ENCODE measurements at places on chromosomes 6 and 20. TPM values are rescaled to one million over a fixed set of nuclear protein-coding genes. Genes with fewer than 3 reads are reported as not detected.

ATP6V1G2 gene
- 0.98 TPM for total RNA-seq

MRPL2 gene
- total RNA-seq = 65.6 TPM

PRELID3B gene
- total RNA-seq = 131 TPM

BACH2 gene
- 1.6 TPM for total RNA-seq

FOXA2 gene
- total RNA-seq = 28.0 TPM

All from Panc1 (cell line).